Esophagus squamous epithelium (tissue), 5 donors: ENCODE measurements at places on chromosomes 3 and 15. TPM values are rescaled to one million over a fixed set of nuclear protein-coding genes. Genes with fewer than 3 reads are reported as not detected.

DNA sequence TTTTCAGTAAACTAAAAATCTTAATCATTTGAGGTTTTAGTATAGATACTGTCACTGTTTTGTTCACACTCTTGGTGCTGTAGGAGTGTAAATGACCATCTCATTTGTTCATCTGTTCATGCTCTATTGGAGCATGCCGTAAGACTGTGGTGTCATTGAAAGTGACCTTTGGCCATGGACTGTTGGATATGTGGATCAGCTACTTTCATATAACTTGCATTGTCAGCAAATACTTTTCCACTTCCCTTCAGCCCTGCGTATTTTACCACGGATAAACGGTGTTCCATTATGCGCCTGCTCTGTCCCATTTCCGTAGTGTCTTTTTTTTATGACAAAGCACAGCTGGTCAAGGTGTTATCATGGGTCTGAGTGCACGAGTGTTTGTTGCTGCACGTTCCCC, 32.6 kb upstream of the SENP5 start:
- DNase-seq: no peak

- no peak for DNase-seq
These were observed 291.0 kb downstream of the TIGIT start for GRCh38 chr3:114584734-114585371.

DNA sequence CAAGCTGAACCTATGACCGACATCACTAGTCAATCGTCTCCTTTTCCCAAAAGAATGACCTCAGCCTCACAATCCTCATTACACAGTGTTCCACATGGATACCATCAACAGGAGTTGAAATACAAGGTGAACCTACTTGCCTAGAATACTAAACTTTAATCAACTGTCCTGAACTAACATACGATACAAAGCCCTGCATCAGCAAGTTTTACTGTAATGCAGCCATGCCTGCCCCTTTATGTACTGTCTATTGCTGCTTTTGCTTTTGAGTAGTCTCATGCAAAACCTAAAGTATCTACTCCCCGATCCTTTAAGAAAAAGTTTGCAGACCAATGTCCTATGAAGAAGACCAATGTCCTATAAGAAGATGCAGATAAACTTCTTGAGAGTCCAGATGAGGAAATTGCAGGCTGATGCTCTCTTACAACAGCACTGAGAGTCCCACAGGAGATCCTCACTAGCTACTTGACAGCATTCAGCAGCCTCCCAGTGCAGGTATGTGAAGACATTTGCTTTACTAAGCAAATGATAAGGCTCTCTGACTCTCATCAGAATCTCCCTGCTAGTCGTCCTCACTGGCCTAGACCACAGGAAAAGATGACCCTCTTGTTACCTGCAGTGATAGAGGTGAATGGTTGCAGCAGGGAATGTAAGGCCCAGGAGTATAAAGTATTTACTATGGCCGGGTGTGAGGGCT, 23.6 kb downstream of the SUCLG2 start:
- no peak for DNase-seq

DNA sequence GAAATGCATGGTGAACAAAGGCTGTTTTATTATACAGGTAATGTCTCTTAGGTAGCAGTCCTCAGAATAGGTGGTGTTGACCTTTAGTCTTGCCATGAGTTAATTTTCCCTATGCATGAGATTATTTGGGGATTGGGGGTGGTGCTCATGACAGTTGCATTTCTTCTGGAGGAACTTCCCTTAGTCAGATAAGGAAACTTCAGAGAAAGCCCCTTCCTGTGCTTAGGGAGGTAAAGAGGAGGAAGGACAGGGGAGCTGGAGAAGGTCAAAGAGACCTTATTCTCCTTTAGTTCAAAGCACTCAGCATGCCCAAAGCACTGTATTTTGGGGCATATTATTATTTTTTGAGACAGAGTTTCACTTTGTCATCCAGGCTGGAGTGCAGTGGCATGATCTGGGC, 47.7 kb downstream of the ZBTB11 start:
- no peak for DNase-seq

DNA sequence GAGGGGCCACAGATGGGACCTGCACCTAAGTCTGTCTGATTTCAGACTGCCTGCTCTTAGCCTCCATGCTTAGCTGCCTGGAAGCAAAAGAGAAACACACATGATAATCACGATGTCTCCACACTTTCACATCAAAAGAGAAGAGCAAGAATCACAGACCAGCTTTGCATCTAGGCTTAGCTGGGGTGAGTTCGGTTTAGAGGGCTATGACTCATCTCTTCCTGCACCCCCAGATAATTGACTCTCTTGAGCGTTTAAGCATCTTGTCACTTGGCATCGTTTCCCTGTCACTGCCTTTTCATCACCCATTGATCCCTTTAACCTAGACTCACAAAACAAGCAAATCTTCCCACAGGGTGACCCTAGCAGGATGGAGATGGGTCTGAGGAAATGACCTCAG, 124.0 kb downstream of the NTRK3 start:
- no peak for DNase-seq

- DNase-seq: no peak
These were observed 98.9 kb upstream of the CLSTN2 start for GRCh38 chr3:139835830-139836683.

GRCh38 chr3:31754575-31755278, 222.0 kb downstream of the STT3B start:
- DNase-seq: no peak

GRCh38 chr3:172387728-172388127, 60.5 kb downstream of the GHSR start:
- no peak for DNase-seq

GRCh38 chr15:57085267-57085666, 166.8 kb downstream of the TCF12 start:
- DNase-seq: no peak

DNA sequence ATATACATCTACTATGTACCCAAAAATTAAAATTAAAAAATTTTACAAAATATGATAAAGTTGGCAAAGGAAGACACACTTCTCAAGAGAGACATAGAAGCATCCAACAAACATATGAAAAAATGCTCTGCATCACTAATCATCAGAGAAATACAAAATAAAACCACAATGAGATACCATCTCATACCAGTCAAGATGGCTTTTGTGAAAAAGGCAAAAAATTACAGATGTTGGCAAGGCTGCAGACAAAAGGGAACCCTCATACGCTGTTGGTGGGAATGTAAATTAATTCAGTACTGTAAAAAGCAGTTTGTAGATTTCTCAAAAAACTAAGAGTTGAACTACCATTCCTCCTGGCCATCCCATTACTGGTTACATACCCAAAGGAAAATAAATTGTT, 581.7 kb upstream of the CCDC54 start:
- no peak for DNase-seq

- DNase-seq: no peak
These were observed 15.8 kb upstream of the RFTN1 start for GRCh38 chr3:16529264-16529663.

DNA sequence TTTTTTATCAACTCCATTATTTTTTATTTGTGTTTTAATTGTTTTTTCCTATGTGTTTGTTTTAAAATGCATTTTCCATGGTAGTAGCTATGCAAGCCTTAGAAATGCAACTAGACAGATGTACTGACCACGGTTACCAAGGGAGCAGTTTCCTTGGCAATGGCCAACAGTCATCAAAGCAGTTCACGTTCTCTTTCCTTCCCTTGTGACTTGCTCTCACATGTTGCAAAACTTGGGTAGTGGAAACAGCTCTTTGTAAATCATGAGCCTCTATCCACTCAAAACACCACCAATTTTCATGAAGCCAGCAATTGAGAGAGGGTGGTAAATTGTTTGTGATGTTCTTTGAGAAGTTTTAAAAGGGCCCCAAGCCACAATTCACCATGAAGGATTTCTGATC, 499.4 kb upstream of the MDFIC2 start:
- DNase-seq: no peak

DNA sequence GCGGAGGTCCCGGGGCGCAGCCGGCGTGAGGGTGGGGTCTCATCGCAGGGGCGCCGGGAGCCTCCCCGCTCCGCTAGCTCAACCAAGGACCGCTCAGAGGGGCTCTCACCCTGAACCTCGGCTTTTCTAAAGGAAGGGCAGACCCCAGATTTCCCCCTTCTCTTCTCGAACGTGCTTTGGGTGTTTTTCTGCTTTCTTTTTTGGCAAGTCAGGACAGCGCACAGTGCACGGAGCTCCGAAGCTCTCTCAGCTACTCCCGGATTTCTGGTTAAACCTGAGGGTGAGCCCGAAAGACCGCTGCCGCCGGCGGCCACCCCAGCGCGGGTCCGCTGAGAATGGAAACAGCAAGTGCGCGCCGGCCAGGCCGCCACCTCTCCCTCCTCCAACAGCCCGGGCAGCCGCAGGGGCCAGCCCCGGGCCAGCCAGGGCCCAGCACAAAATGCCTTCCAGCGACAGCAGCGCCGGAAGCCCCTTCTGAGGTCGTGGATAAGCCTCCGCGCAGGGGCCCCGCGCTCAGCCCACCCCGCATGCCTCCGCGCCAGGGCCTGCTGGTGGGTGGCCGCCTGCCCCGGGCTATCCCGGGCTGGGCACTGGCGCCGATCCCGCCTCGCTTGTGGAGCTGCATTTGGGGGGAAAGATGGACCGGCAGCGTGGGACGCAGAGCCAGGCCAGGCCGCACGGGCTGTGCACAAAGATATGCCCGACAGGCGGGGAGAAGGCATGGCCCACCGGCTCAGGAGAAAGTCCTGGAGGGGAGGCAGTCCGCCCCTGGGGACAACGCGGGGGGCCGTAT, 8.2 kb upstream of the OCA2 start:
- no peak for DNase-seq

XPC gene
- 33.5 TPM for total RNA-seq

TTLL13 gene
- not detected for total RNA-seq

EBLN2 gene
- total RNA-seq: 3.2 TPM

KBTBD8 gene
- total RNA-seq: 2.8 TPM
